ENCODE measurements at places on chromosomes 5 and 9.

DNA sequence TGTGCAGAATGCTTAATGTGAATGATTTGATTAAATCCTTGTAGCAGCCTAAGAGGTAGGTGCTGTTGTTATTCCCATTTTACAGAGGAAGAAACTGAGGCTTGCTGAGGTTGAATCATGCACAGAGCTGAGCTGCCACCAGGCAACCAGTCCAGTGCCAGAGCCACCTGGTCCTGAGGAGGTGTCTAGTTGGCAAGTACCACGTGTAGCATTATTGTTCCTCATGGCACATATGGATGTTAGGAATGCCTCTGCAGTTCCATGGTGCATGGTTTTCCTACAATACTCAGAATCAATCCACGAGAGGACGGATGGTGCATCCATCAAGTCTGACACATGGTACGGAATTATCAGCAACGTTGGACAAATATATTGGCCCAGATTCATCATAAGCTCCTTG, 8.9 kb downstream of the UBE2QL1 start:
- no peaks in the 10 kb centered on the region for H3K27me3 ChIP-seq
- DNase-seq, result no peak
- H3K36me3 ChIP-seq, result no peaks in the 10 kb centered on the region
- no peak overlapping the region for H3K27ac ChIP-seq
- H3K4me1 ChIP-seq, result no peaks in the 10 kb centered on the region
- no peak overlapping the region for H3K4me3 ChIP-seq

- H3K4me3 ChIP-seq, result no peak overlapping the region
- H3K36me3 ChIP-seq, result no peaks in the 10 kb centered on the region
- peaks cover 26% of the 10 kb centered on the region for H3K27me3 ChIP-seq
- no peaks in the 10 kb centered on the region for H3K4me1 ChIP-seq
- DNase-seq, result no peak
- no peak overlapping the region for H3K27ac ChIP-seq
Measured at GRCh38 chr9:119366909-119367682, 2.1 kb downstream of the BRINP1 start.

DNA sequence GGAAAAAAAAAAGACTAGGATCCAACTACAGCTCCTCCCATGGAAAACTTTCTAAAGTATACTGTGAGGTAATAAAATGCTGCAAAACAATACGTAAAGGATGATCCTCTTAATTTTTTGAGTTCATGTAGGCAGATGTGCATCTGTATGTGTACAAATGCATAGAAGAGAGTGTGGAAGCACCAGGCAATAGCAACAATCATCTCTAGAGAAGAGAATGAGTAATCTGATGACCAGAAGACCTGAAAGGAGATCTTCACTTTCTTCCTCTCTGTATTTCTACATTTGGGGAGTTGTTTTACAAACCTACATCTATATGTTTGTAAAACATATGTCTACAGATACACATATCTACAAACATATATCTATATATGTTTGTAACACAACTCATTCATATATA, 29.3 kb upstream of the SPDL1 start:
- H3K4me3 ChIP-seq, result no peak overlapping the region
- H3K27me3 ChIP-seq, result no peaks in the 10 kb centered on the region
- H3K36me3 ChIP-seq, result no peaks in the 10 kb centered on the region
- no peak overlapping the region for H3K27ac ChIP-seq

GRCh38 chr5:45521067-45521466, 175.1 kb downstream of the HCN1 start:
- DNase-seq, result peak; percentile 67
- H3K36me3 ChIP-seq, result no peaks in the 10 kb centered on the region
- H3K4me1 ChIP-seq, result no peaks in the 10 kb centered on the region
- H3K27ac ChIP-seq, result no peak overlapping the region
- H3K27me3 ChIP-seq, result no peaks in the 10 kb centered on the region

DNA sequence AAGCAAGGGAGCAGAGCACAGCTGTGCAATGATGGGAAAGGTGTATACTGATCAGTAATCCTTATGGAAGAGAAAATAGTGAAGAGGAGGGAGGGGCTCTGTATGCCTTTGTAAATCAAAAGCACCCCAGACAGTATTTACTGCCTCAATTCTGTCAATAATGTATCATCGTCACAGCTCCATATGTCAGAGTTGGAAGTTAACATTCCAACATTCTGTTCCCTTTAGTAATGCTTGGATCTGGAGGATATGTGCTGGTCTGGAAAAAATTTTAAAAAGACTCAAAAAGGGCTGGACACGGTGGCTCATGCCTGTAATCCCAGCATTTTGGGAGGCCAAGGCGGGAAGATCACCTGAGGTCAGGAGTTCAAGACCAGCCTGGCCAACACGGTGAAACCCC, 310.4 kb downstream of the ACTL7B start:
- DNase-seq, result no peak
- no peak overlapping the region for H3K4me3 ChIP-seq
- no peaks in the 10 kb centered on the region for H3K36me3 ChIP-seq
- no peaks in the 10 kb centered on the region for H3K4me1 ChIP-seq

GRCh38 chr5:100654895-100655294, 119.7 kb downstream of the FAM174A start:
- H3K27me3 ChIP-seq, result no peaks in the 10 kb centered on the region
- no peak for DNase-seq
- H3K4me3 ChIP-seq, result no peak overlapping the region
- H3K4me1 ChIP-seq, result no peaks in the 10 kb centered on the region
- no peak overlapping the region for H3K27ac ChIP-seq
- H3K36me3 ChIP-seq, result no peaks in the 10 kb centered on the region

- H3K4me3 ChIP-seq, result no peak overlapping the region
- no peaks in the 10 kb centered on the region for H3K36me3 ChIP-seq
- no peak for DNase-seq
- no peaks in the 10 kb centered on the region for H3K4me1 ChIP-seq
- no peak overlapping the region for H3K27ac ChIP-seq
- H3K27me3 ChIP-seq, result no peaks in the 10 kb centered on the region
Measured at GRCh38 chr5:60259730-60260129, 366.2 kb upstream of the PDE4D start.

GRCh38 chr5:2170761-2171160, 288.0 kb upstream of the IRX4 start:
- no peak for DNase-seq
- H3K27ac ChIP-seq, result no peak overlapping the region
- no peaks in the 10 kb centered on the region for H3K4me1 ChIP-seq
- no peaks in the 10 kb centered on the region for H3K36me3 ChIP-seq
- H3K4me3 ChIP-seq, result no peak overlapping the region
- no peaks in the 10 kb centered on the region for H3K27me3 ChIP-seq

DNA sequence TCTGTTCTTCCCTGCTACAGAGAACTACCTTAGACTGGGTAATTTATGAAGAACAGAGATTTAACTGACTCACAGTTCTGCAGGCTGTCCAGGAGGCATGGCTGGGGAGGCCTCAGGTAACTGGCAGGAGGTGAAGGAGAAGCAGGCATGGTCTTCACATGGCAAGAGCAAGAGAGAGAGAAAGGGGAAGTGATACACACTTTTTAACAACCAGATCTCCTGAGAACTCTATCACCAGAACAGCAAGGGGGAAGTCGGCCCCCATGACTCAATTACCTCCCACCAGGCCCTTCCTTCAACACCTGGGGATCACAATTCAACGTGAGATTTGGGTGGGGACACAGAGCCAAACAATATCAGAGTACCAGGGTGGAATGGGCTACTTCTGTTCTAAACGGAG, 766.8 kb downstream of the TLE1 start:
- no peaks in the 10 kb centered on the region for H3K4me1 ChIP-seq
- no peak overlapping the region for H3K27ac ChIP-seq
- H3K27me3 ChIP-seq, result no peaks in the 10 kb centered on the region
- no peaks in the 10 kb centered on the region for H3K36me3 ChIP-seq
- DNase-seq, result no peak

- H3K27ac ChIP-seq, result no peak overlapping the region
- no peaks in the 10 kb centered on the region for H3K27me3 ChIP-seq
- no peak overlapping the region for H3K4me3 ChIP-seq
- DNase-seq, result no peak
- H3K4me1 ChIP-seq, result no peaks in the 10 kb centered on the region
Measured at GRCh38 chr9:2260417-2261306, 245.5 kb downstream of the SMARCA2 start.

GRCh38 chr5:37088009-37088408, 161.2 kb downstream of the CPLANE1 start:
- peaks cover 5% of the 10 kb centered on the region for H3K4me1 ChIP-seq
- H3K27ac ChIP-seq, result no peak overlapping the region
- no peaks in the 10 kb centered on the region for H3K27me3 ChIP-seq
